ENCODE measurements at places on chromosomes 6 and 20.

GRCh38 chr6:170032706-170033309 lies 258.1 kb downstream of the DLL1 start:
- no peak for DNase-seq

GRCh38 chr20:35264755-35265154 lies 13.2 kb downstream of the MMP24OS start:
- no peak for DNase-seq

- no peak for DNase-seq
These were observed 75.3 kb upstream of the MRAP2 start for GRCh38 chr6:83958241-83958685.

GRCh38 chr6:63677282-63677681 lies 41.7 kb downstream of the PHF3 start:
- no peak for DNase-seq

- no peak for DNase-seq
These were observed 1.3 kb upstream of the RING1 start for GRCh38 chr6:33206864-33207551.
